GM06990 (cell line): ENCODE measurements at places on chromosomes 7 and 10.

- no peak for DNase-seq
These were observed 33.5 kb upstream of the DLD start for GRCh38 chr7:107857541-107857912.

GRCh38 chr7:96248405-96248804 is 73.5 kb downstream of the SLC25A13 start:
- no peak for DNase-seq

DNA sequence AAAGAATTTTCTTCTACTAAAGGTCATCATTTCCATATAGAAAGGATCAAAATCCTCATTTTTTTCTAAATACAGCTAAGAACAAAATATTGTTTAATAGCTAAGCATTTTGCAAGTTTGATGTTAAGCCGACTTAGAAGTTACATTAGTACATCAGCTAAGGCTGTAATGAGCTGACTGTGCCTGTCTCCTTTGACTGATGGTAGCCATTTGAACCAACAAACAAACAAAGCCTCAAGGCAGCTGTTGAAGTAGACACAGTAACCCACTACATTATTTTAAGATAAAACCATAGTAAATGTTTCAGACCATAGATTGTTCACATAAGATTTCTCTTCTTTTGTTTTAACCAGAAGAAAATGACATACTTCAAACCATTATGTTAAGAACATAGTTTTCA is 210.9 kb upstream of the VSTM2A start:
- DNase-seq = no peak

DNA sequence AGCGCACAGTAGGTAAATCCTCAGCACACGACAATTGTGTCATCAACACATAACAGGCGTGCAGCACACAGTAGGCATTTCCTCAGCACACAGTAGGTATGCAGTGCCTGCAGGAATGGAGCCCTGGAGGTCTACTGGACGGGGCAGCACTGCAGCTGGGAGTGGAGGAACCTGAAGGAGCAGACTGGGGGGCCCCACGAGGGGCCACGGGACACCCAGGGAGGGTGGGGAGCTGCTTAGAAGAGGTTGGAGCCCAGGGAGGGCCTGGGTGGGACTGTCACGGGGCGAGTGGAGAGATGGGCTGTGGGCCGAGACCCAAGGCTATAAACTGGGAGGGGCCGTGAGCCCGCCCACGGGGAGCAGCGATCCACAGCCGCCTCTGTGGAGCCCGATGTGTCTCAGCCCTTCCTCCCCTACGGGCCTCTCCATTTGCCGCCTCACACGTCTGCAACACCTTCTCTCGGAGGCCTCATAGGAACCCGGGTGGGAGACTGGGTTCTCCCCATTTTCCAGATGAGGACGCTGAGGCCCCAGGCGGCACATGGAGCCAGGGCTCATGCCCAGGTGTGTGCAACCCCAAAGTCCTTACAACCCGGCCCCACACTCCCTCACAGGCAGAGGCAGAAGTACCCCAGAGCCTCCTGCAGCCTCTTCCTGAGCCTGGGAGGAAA is 101.5 kb downstream of the MICALL2 start:
- DNase-seq = no peak

GRCh38 chr10:122210481-122211265 is 60.4 kb upstream of the BTBD16 start:
- no peak for DNase-seq

DNA sequence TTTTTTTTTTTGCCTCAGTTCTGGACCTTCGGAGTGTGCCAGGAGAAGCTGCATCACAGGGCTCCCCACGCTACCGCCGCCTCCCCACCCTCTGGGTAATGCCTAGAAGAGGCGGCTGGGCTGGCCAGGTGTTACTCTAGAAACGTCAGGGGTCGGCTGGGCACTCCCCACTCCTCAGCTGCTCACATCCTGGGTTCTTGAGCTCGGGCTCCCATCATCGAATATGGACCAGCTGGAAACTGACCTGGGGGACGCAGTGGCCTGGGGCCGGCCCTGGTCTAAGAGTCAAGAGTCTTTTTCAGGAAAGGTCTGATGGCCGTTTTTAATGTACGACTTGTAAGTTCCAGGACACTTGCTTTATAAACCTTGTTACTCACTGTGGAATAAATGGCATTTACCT is 326.5 kb downstream of the WDR37 start:
- DNase-seq = no peak

- DNase-seq = no peak
These were observed 375.8 kb upstream of the PODXL start for GRCh38 chr7:131932271-131932670.

DNA sequence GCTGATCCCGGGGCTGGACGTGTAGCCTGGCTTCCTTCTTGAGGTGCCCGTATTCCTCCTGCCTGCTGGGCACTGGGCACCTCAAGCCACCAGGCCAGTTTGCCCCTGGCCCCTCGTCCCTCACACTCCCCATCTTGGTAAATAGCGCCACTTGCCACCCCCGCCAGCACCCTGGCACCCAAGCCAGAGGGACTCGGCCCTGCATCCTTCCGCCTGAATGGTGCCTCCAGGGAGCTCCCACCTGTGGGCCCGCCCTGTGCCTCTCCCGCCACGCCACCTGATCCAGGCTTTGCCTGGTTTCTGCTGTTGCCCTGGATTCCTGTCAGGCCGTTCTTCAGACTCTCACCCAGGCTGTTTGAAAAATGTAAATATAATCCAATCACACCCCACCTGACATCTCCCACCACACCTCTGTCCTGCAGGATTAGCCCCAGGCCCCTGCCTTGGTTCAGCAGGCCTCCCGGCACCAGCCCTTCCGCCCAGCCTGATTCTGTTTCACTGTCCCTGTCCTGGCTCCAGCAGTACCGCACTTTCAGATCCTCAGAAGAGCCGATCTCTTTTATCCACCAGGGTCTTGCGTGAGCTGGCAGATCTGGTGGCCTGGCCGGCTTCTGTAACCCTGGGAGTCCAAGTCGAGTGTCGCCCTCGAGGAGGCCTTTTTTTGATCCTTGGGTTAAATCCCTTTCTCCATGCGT is 33.8 kb downstream of the WIPI2 start:
- no peak for DNase-seq

- no peak for DNase-seq
These were observed 88.7 kb downstream of the MAD1L1 start for GRCh38 chr7:2143981-2144595.

GRCh38 chr10:110535958-110536891 is 31.3 kb upstream of the SMC3 start:
- DNase-seq = peak; percentile 79

GRCh38 chr7:157554393-157555238 is 217.8 kb downstream of the DNAJB6 start:
- DNase-seq = no peak

GRCh38 chr10:64733980-64734379 is 1212.8 kb downstream of the REEP3 start:
- DNase-seq = no peak

DNA sequence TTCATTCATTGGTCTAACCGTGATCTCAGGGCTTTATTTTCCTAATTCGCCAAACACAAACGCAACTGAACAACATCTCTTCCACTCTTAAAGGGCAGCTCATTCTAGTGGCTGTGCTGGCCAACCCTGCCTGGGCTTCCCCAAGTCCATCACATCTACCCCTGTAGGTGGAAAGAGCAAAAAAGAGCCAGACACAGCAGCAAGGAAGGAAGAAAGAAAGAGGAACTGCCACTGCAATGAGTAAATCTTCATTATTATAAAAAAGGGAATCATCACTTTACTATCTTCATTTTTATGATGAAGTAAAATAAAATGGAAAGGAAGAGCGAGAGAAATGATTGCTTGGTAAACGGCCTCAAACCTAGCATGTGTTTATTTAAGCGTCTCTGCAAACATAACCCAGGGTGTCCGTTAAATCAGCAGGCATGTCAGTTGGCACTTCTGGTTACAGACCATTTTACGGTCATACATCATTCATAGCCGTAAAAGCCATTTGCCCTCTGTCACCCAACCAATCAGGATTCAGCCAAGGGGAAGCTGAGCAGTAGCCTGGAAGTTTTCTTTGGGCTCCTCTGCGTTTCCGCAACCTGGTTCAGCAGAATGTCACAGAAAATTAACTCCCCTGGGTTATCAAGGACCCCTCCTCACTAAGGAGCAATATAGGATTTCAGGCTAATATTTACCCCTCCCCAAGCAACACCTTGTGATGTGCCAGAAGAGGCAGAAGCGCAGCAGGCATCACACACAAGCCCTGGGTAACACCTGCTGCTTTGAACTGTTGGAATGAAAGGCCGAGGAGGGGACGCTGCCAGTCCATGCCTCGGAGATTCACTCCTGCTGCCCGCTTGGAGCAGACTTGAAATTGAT is 234.0 kb downstream of the SNX10 start:
- no peak for DNase-seq

DNA sequence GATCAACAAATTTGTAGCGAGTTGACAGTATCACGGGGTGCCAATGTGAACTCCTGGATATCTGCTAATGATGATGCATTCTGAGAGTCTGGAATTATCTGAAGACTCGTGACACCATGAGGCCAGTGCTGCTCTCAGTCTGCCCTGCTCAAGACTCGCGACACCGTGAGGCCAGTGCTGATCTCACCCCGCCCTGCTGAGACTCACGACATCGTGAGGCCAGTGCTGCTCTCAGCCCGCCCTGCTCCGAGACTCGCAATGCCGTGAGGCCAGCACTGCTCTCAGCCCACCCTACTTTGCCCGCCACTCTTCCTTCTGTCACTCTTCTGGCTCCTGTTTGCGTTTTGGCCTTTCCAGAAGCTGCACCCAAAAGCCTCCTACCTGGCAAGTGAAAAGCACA is 411.8 kb downstream of the PTPRN2 start:
- DNase-seq = no peak

DNA sequence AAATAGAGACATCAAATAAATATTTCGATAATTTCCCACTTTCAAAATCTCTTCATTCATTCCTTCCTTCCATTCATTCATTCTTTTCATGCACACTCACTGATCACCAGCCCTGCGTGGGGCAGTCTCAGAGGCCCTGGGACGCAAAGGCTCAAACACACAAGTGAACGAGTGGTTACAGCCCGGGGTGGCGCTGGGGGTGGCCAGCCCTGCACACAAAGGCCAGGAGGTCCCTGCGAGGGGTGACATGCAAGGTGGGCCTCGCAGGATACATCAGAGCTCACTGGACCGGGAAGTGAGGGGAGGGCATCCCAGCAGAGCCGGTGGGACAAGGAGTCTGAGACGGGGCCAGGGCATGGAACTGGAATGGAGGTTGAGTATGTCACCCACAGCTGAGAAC is 29.9 kb upstream of the TTYH3 start:
- DNase-seq = no peak

DNA sequence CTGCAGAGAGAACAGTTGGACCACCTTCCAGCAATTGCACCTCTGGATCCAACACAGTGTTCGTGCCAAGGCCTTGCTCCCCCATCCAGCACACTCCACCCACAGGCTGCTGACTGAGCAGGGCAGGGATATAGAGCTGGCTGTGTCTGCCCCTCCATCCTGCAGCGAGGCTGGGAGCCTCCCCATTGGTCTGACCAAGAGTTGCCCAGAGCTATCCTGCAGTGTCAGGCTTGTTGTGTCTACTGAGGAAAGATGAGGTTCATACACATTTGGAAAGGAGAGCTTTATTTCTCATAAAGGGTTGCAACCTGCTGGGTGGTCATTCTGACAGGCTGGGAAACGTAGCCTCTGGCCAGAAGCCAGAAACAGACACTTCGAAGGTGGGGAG is 27.1 kb downstream of the PRF1 start:
- peak; percentile 34 for DNase-seq

- no peak for DNase-seq
These were observed 45.6 kb upstream of the LRRC4 start for GRCh38 chr7:128076796-128077271.

- no peak for DNase-seq
These were observed 896 bp upstream of the MYL7 start for GRCh38 chr7:44142028-44142427.

GRCh38 chr7:93219868-93220267 is 6.4 kb downstream of the HEPACAM2 start:
- no peak for DNase-seq

DNA sequence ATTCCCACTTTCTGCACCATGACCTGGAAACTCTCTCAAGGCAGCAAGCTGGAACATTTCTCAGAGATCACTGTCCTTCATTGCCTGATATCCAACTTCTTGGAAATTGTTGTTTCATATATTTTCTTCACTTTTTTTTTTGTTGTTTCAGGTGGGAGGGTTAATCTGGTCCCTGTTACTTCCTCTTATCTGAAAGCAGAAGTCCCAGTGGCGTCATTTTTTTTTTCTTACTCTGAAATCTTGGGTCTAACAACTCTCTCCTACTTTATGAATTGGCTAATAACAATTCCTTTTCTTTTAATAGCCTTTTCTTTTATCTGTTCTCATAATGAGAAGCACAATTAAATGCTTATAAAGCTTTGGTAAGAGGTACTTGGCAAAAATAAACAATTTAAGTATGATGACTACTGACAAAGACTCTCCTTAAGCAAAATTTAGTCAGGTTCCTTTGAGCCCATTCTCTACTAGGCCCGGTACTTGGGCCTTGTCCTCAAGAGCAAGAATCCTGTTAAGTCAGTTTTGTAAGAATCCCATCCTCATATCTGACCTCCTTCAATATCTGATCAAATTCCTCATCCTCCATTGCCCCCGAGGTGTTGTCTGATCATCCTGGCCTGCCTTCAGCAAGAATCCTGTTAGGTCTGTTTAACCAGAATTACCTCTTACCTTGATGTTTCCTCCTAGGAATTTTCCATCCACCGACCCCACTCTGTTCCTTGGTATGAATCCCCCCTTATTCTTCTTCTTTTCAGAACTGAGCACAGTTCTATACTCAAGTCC is 11.5 kb upstream of the CC2D2B start:
- no peak for DNase-seq

GRCh38 chr10:47176903-47177868 is 122.8 kb upstream of the GDF10 start:
- DNase-seq = no peak

DNA sequence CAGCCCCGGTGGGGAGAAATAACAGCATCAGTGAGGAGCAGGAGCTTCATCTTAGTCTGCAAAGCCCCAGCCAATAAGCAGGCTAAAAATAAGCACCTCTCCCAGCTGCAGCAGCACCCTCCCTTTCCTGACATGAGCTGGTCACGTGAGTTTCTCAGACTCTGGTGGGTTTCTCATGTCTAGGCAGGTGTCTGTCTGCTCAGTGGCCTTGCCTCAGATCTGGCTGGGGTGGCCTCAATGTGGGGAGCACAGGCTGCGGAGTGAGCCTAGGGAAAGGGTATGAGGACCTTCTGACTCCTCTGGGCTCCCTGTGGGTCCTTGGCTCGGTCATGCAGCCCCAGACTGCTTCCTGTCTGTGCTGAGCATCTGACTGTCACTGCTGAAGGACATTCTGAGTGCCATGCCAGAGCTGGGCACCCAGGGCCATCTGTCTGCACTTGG is 81.6 kb upstream of the LRRC4 start:
- DNase-seq = no peak

GRCh38 chr7:3068530-3068929 is 24.9 kb upstream of the CARD11 start:
- no peak for DNase-seq
